ENCODE measurements at places on chromosomes 5 and 9.

GRCh38 chr9:108837530-108837929 is 18.3 kb downstream of the ACTL7B start:
- DNase-seq: no peak

- no peak for DNase-seq
These were observed 264.0 kb downstream of the FAM114A2 start for GRCh38 chr5:153774686-153775085.

- no peak for DNase-seq
These were observed 242.8 kb downstream of the SPATA31D1 start for GRCh38 chr9:82231411-82231810.

GRCh38 chr9:125816321-125816720 is 69.1 kb downstream of the PBX3 start:
- no peak for DNase-seq

- no peak for DNase-seq
These were observed 64.0 kb downstream of the CRB2 start for GRCh38 chr9:123419721-123420591.

GRCh38 chr5:32160228-32160627 is 13.9 kb downstream of the GOLPH3 start:
- no peak for DNase-seq
